Natural killer cell (primary cell): ENCODE measurements at places on chromosomes 1 and 21.

GRCh38 chr1:93816970-93817678 is 61.9 kb downstream of the DNTTIP2 start:
- DNase-seq: no peak

DNA sequence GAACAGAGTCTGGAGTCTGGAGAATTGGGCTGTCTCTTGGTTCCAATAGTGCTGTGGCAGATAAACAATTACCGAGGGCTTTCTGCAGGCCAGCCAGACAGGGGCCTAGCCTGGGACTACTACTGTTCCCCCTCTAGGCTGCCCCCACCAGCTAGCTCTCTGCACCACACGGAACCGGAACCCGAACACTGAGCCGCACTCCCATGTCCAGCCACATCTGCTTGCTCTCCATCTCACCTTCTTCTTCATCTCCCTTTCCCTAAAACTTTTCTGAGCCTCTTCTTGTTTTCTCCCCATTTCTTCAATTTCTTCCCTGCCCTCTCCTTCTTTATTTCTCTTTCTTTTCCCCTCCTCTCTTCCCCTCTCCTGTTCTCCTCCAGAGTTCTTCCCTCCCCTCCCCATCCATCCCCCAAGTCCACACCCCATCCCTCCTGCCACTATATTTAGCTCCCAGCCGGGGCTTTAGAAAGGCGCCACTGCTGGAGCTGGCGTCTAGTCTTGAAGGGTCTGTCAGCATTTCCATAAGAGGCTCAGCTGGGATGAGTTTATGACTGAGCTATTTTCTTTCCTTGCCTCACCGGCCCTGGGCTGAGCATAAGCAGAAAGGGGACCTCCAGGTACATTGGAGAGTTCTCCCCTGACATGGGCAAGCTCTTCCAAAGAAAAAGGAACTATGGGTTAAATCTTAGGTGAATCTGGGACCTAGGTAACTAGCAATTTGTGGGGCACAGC is 25.7 kb upstream of the ATP2B4 start:
- DNase-seq: no peak

DNA sequence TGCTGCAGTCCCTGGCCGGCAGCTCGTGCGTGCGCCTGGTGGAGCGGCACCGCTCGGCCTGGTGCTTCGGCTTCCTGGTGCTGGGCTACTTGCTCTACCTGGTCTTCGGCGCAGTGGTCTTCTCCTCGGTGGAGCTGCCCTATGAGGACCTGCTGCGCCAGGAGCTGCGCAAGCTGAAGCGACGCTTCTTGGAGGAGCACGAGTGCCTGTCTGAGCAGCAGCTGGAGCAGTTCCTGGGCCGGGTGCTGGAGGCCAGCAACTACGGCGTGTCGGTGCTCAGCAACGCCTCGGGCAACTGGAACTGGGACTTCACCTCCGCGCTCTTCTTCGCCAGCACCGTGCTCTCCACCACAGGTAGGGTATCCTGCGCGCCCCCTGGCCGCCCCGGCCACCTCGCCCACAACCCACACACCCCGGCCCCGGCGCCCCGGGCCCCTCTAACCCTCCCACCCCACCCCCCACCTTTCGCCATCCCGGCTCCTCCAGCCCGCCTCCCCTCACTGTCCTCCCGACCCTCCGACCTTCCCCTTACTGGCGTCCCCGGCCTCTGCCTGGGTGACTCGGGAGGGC is 352 bp downstream of the KCNK1 start:
- DNase-seq: no peak

DNA sequence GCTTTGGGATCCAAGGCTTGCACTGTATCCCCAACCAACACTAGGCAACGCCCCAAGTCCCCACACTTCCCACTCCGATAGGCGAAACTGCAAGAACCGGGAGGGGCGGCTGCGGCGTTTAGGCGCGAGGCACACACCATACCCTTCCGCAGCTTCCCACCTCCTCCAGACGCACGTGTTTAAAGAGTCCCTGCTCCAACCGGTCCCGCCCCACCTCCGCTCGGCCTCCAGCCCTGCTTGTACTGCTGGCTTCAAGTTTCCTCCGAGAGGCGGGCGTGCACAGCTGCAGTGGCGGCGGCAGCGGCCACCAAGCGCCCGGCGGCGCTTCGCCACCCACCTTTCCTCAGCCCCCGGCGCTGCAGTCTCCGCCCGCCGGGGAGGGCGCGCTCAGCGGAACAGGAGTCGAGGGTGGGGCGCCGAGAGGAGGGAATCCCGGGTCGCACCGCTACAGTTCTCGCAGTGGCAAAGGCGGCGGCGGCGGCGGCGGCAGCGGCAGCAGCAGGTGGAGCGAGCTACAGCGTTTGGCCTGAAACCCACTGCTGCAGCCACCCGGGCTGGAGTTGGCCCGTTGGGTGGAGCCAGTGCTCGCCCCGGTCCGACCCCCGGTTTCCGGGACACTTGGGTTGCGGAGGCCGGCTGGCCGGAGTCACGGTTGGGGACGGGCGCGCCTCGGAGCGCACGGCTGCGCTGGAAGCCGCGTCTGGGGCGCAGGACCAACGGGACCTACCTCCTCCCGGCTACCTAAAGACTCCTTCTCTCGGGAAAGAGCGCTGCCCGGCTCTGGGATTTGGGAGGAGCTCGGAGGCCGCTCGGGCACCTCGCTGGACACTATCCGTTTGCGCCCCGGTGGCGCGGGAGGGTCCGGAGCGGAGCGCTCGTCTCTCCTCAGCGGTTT is at the start of gene CNIH3:
Gene CNIH3 (plus strand): TSS at position 457 of the 895 bp plus-strand sequence. CDS start 858 bp downstream, outside the sequence.
- DNase-seq: no peak

DNA sequence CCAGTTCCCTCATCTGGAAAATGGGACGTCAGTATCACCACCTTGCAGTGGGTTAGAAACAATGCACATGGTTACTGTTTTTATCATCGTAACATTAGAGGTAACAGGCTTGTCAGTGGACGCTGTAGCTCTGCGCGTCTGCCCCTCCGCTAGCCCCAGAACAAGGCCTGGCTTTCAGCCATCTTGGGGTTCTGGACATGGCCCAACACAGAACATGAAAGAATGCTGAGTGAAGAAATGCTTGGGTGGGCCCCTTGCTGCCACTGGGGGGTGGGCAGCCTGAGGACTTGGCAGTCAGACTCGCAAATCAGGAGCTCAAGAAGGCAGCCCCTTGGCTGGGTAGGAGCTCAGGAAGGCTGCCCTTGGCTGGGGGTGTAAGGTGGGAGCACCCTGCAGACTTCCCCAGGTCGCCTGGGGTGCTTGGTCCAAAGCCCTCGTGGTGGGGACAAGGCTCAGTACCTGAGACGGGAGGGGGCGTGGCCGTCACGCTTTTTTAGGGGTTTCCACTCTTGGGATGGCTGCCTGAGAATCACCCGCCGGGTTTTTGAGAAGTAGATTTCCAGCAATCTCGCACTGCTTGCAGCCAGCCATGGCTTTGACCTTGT is 51.7 kb downstream of the SLC37A1 start:
- no peak for DNase-seq

GRCh38 chr1:161207173-161207572 is 5.0 kb downstream of the NDUFS2 start:
- DNase-seq: no peak
